ENCODE measurements at places on chromosomes 6 and 20.

DNA sequence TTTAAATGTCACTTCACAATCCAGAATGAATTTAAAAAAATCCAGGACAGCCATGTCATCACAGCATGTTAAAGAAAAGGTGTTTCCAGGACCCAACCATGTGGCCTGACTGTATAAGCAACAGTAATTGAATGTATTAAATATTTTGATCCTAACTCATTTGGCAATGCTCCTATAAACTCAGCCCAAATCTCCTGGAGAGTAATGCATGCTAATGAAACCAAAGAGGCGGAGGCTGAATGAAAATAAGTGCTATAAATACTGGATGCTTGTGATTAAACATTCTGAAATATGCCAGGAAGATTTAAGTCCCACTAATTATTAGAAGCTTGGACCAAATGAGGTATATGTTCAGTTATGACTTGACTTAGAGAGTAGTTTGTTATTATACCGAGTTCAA, 486.8 kb downstream of the FRK start:
- DNase-seq: no peak

GRCh38 chr6:129448965-129449364, 261.0 kb downstream of the ARHGAP18 start:
- no peak for DNase-seq

GRCh38 chr6:128414943-128415342, 105.5 kb downstream of the PTPRK start:
- DNase-seq: no peak

- no peak for DNase-seq
These were observed 242.7 kb downstream of the SOX4 start for GRCh38 chr6:21836277-21836676.

DNA sequence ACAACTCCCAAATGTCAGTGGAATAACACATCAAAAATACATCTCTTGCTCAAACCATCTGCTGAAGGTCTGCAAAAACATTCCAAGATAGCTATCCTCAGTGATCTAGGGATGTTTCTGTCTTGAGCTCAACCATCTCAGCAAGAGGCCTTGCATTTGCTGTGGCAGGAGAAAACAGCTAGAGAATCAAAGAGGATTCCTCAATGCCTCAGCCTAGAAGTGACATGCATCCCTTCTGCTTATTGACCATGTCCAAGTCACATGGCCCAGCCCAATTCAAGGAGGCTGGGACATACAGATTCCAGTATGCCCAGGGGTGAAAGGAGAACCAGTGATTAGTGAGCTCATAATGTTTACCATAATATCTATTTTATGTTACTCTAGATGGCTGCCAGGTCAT, 269.5 kb downstream of the PLCB1 start:
- no peak for DNase-seq

- DNase-seq: no peak
These were observed 55.0 kb upstream of the VSX1 start for GRCh38 chr20:25136643-25137559.

DNA sequence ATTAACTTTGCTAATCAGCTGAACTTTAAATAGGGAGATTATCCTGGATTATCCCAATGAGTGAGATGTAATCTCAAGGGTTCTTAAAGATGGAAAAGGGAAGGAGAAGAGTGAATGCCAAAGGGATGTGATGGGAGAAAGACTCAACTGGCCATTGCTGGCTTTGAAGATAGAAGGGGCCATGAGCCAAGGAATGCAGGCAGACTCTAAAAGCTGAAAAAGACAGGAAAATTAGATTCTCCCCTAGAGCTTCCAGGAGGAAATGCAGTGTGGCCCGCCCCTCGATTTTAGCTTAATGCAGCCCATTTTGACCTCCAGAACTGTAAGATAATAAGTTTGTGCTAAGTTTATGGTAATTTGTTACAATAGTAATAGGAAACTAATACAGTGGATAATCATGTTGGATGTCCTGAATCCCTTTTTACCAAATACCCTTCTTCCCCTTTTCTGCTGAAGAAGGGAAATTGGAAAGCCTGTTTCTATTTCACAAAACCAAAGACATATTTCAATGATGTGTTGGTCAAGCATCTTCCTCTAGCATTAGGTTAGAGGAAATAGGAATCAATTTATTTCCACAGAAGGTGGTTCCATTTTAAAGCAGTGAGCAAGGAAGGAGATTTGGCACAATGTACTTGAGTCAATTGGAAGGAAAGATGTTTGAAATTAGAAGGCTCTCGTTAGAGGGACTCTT, 3.3 kb upstream of the HDDC2 start:
- DNase-seq: no peak

GRCh38 chr6:42025066-42025844, 25.1 kb upstream of the TAF8 start:
- no peak for DNase-seq

DNA sequence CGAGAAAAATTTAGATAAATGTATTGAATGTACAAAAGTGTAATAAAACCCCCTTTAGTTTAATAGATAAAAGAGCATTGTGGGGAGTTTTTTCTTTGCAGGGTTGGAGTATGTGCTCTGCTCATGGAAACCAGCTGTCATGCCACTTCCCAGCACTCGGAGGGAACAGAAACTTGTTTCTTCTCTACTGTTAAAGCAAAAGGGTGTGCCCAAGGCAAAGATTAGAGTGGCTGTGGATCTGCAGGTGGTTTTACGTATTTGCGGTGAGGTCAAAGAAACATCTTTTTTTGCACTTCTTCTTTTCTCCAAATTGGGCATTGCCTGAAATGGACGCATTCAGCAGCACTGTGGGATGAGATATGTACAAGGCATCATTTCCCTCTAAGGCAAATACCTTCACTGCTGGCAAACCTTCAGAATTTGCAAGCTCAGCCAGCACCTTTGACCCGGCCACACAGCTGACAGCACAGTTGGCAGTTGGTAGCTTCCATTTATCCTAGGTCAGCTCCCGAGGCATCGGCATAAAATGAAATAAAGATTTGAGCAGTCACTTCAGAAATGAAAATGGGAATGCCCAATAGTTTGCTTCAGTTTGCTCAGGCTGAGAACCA, 178.4 kb upstream of the EYA4 start:
- DNase-seq: no peak

DNA sequence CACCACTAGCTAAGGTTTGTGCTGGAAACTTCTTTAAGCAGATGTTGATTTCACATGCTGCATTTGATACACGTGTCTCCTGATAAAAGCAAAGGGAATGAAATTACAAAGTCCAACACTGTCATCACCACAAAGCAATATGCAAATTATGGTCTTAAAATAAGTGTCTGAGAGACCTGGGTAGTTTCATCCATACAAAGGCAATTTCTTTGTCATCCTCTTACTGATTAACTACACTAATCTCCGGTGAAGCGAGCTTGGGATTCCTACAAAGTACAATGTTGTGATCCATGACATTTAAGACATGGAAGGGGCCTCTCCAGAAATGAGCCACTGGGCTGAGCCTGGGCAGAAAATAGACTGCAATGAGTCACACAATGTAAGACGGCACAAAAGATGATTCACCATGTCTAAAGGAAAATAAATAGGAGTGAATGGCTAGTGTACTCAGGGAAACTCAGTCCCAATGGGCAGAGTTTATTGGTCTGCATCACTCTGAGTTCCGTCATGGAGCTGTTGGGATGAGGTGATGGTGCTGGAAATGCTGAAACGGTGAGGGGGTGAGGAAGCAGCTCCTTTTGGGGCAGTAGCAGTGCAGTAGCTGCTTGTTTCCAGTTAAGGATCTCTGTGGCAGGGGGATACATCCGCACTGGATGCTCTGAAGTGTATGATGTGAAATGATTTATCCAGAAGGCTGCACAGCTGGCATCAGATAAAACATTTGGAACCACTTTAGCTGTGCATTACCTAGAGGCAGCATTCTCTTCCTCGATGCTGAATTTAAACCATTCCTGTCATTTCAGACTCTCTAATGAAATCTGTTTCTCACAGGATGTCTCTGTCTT, 103.3 kb downstream of the IBTK start:
- DNase-seq: peak; percentile 6

DNA sequence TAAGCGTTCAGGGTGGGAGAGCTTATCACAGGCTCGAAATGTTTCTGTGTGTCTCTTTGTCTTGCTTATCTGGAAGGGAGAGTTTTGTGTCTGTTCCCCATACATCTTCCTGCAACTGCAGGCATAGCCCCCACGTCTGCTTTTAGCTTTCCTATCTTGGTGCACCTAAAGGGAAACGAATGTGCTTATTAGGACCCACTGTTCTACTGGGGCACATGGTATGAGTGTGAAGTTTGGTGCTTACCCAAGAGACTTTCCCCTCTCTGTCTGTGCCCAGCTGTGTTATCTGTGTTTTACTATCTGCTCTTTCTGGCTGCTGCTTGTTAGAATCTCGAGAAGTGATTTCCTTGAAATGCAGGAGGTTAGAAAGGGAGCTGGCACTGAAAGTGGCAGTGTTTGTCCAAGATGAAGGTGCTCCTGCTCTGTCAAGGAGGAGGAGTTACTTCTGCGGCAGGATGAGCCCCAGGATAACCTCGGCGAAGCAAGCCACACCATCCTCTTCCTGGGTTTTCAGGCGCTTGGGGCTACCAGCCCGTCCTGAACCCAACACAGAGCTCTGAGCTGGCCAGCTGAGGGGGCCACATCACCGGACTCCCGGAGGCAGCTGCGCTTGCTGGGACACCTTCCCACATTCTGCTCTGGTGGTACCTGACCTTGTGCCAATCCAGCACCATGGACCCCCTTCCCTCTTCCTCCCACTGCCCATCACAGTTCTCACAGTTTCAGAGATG, 23.4 kb downstream of the DYNLT1 start:
- DNase-seq: no peak

- no peak for DNase-seq
These were observed 149.9 kb downstream of the RPS12 start for GRCh38 chr6:132964101-132964867.

DNA sequence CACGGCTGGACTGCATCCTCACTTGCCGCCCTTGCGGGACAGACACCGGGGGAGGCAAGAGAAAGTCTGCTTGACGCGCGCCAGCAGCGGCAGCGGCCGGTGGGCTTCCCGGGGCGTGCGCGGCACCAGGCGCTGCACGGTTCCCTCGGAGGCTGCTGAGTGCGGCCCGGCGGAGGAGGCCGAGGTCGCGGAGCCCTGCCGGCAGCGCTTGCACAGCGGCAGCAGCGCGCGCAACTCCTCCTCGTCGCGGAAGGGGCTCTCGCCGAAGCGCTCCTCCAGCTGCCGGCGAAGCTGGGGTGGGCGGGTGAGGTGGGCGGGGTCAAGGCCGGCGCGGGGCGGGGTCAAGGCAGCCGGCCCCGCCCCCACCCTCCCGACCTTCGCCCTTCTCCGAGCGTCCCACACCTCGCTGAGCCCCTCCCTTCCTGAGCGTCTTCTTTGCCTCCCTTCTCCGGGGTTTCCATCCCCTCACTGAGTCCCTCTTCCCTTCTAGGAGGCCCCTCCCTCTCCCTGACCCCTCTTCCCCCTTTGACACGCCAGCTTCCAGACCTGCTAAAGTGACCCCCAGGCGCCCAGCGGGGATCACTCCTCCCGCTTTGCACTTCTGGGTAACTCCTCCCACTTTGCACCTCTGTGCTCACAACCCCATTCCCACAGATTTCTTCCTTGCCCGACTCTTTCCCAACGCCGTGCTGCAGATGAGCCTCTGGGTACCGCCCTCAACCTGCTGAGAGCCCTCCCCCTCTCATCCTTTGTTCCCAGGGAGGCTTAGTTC, 8.8 kb downstream of the DUSP15 start:
- DNase-seq: peak; percentile 76

GRCh38 chr20:47670913-47671312, 114.4 kb downstream of the SULF2 start:
- no peak for DNase-seq

DNA sequence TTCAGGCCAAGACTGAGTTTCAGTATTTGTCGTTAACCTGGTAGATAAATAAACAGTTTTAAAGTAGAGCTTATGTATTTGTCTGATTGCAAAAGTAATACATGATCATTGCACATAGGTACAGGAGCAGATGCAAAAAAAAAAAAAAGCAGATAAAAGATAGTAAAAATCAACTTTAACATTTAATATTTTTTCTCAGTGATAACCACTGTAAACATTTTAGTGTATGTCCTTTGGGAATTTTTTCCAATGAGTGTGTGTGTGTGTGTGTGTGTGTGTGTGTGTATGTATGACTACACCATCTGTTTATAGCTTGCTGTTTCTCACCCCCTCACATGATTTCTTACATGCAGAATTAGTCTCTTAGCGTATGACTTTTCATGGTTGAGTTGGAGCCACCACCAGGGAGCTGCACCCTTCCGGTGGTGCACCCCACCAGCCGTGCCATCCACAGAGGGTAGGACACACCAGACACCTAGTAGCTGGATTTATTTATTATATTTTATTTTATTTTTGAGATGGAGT, 26.3 kb downstream of the WRNIP1 start:
- DNase-seq: no peak

DNA sequence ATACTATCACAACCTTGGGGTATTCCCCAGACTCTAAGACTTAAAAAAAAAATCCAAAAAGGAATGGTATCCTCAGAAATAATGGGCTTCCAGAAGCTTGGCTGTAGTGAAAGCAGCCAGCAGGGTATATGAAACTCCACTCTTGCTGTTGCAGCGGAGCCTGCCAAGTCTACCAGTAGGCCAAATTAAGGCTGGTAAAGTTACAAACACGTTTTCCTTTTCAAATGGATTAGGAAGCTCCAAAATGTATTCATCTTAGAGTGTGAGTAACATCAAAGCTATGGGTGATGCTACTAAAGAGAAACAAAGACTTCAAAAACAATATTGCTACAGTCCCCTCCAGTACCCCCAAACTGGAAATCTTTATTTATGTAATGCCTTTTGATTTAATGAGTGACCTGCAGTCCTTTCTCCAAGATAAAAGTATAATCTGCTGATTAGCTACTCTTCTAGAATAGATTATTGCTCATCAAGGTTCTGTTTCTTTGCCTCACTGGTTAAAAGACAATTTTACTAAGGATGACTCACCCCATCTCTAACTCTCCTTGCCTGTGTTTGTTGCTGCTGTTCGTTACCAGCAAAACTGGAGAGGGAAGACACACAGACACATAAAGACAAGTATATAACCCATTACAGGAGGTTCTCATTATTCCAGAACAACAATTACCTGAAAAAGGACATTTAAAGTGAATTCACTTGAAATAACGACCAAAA, 84.9 kb downstream of the BTBD9 start:
- no peak for DNase-seq

DNA sequence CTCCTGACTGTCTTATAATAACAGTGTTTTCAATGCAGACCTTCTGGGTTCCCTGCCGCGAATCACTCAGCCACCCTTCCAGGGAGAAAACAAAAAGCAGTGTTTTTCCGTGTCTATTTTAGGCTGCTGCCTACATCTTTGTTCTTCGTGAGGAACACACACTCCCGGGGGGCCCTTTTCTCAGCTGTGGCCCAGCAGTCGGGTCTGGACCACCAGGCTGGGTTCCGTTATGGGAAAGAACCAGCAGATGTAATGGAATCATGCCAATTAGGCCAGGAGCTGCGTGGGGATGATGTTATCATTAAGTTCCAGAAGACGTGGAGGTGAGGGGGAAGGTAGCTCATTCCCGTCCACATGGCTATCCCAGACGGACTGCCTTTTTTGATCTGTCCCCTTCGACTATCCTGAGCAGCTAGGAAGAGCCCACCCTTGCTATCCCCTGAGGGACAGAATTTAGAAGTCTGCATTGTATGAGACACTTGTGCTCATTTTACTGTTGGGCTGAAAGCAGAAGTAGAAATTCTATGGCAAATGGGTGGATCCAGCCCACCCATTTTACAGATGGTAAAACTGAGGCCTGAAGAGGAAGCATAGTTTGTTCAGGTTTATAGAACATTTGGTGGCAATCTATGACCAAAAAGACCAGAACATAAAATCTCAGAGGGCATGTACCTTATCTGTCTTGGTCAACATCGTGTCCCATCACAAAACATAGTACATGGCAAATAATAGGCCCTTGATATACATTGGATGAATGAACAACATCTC, 54.5 kb downstream of the KCNB1 start:
- DNase-seq: no peak

GRCh38 chr6:148342350-148343046, at the start of gene SASH1:
Gene SASH1, plus strand, starts transcription at chr6:148342838. Its CDS starts 230 bp downstream, at chr6:148343068.
- DNase-seq: peak; percentile 90

Measured in HAP-1 (cell line).